ENCODE measurements at places on chromosomes 1 and 21.

- no peak for DNase-seq
These were observed 254.4 kb downstream of the FOXD2 start for GRCh38 chr1:47692196-47692595.

GRCh38 chr1:147567594-147568381, 26.5 kb downstream of the BCL9 start:
- DNase-seq, result no peak

DNA sequence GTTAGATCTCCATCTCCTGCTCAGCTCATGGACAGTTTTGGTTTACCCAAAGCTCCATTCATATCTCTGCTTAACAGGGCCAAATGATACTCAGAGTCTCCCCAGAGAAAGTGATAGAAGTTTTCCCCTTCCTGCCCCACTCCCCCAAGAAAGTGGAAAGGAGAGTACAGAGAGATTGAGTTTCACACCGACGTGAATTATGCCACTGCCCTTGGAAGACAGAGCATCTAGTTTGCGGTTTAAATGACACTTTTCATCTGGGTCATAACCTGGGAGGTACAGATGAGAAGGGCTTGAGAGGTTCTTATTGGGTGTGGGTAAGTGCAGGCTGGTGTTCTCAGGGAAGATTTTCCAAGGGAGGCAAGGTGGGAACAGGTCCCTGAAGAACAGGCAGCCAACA, 6.9 kb upstream of the ZNF362 start:
- no peak for DNase-seq

DNA sequence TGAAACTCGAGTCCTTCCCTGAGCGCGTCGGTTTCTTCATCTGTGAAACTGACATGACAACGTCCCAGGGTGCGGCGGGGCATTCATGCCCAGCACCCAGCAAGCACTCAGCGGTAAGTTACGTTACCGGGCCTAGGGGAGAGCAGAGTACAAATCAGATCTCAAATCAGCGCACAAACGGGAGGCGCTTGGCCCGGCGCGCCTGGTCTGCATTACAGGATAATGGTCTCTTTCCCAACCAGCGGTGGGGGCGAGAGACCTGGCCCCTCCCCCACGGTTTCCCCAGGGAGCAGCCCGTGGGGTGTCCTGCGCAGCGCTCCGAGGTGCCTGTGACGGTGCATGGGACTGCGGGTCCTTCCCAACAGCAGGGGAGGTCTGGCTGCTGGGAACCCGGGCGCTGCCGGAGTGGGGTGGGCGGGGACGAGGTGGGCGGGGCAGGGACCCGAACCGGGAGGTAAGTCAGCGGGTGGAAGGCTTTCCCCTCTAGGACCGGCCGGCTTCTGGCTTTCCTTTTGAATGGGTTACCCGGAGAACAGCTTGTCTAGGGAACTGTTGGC, 1.0 kb downstream of the TMEM51 start:
- DNase-seq, result no peak

DNA sequence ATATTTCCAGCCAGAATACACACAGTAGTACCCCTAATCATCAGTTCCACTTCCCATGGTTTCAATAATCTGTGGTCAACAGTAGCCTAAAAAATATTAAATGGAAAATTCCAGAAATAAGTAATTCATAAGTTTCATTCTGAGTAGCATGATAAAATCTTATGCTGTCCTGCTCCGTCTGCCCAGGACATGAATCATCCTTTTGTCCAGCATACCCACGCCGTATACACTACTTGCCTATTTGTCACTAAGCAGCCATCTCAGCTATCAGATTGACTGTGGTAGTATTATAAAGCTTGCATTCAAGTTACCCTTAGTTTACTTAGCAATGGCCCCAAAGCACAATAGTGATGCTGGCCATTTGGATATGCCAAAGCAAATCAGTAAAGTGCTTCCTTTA, 118.7 kb downstream of the SLC5A9 start:
- no peak for DNase-seq

DNA sequence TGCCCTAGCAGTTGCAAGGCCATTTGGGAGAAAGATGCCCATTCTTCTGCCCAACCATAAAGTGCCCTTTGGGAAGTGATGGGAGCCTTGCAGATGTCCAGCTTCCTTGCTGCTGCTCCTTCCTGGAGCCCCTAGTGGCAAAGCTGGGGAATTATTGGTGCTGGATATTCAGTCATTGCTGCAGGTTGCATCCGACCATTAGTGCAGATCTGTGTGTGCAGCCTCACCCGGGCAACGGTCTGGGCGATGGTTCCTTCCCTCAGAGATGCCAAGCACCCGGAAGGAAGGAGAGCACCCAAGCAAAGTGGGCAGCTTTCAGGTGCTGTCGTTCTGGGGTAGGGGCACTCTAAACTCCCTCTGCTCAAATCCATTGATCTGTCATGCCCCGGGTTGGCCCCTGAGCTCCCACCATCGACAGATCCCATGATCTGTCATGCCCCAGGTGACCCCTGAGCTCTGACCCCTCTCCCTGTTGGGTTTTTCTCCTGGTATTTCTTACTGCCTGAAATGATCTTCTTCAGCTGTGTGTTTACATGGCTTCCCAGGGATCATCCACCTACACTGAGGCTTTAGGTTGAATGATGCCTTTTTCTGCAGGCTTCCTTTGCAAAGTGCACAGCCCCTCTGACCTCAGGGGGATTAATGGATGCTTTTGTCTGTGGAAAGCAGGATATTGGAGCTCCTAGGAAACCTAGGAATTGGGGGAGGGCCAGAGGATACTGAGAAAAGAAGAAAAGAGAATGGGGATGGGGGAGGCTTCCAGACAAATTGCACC, 467.5 kb downstream of the PTPRU start:
- DNase-seq, result no peak

GRCh38 chr1:156591181-156591431, 470 bp upstream of the NAXE start:
- no peak for DNase-seq

Data from cerebellar nuclear complex (tissue), 1 donor.